ENCODE measurements at places on chromosomes 2 and 18.

- DNase-seq = no peak
Observed at GRCh38 chr18:59437851-59438569, 78.9 kb upstream of the LMAN1 start.

DNA sequence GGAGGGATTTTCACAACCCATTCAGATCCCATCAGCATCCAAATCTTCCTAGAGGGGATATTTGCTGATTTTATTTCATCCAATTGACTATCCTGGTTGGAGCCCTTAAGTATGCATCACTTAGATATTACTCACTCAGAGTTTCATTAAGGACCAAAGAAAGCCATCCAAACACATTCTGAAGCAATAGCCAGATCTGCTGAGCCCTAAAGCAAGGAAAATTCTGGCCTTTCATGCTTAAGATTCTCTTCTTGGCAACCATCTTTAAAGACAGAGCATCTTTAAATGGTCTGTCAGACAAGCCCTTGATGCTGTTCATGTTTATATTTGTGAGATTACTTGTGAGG, 40.9 kb upstream of the C1D start:
- no peak for DNase-seq

DNA sequence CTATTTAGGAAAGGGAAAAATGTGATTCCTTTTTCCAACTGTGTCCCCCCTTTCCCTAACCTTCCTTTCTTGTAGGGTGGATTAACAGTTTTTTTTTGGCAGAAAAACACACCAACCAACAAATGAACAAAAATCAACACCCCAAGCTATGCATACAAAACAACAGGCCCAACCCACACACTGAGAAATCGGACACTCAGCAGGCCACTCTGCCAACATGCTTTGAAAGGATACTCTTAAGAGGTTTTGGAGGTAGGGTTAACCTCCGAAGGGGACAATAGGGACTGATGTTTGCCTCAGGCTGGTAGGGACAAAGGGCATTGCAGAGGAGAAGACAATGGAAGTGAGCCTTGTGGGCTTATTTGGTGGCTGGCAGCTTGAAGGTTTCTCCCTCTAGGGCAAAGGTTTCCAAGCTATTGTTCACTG, 33.1 kb upstream of the POLE4 start:
- no peak for DNase-seq

DNA sequence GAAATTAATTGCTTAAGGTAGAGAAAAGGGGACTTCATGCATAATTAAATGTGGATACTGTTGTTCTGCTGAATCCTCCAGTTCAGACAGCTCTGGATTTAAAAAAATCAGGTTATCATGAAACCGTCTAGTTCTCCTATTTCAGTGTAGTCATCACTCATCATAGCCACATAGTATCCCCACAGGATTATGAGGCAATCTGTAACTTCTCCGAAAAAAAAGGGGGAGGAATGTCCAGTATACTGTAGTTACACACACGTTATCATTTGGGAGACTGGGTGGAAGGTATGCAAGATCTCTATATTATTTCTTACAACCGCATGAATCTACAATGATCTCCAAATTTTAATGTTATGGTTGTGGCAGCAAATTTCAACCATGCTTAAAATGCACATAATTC, 114.0 kb downstream of the HIBCH start:
- no peak for DNase-seq

DNA sequence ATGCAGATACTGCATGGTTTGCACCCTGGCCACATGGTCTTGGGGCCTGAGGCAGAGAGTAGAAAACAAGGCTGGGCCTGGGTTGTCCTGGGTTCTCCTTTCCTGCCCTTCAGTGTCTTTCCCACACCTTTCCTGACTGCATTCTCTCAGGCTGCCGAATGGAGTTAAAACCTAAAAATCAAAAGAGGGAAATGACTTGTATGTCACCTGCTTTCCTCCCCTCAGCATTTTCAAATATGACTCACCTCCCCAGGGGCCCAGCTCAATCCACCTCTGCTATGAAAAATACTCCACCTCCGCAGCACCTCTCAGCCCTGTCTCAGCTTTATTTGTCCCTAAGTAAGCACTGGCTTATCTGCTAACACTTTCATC, 457.8 kb upstream of the MEX3C start:
- DNase-seq = no peak

GRCh38 chr2:234138836-234139235, 88.3 kb downstream of the SPP2 start:
- DNase-seq = no peak

DNA sequence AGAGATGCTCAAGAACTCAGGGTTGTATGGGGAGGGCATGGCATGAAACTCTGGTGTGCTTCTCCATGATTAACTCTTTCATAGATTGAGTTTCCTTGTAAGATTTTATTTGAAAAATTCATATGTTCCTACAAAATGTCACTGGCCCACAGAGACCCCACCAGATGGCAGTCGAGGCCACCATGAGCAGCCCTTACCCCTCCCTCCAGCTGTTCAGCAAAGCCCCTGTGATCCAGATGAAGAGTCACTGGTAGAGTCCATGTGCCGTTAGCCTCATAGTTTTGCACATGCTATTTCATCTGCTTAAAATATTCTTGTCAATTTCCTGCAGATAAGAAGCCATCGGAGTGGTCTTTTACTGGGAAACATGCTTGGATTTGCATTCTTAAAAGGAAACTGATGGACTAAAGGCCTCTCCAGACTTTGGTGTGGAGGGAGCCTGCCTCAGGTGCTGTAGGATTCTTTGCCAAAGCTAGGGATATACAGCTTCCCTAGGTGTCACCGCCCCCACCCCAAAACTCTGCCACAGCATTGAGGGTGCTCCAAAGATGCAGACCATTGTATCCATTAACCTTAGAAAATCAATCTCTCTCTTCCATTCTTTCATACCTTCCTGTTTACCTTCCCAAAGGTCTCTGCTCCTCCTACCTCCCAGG, 18.8 kb downstream of the ZNF385B start:
- no peak for DNase-seq

DNA sequence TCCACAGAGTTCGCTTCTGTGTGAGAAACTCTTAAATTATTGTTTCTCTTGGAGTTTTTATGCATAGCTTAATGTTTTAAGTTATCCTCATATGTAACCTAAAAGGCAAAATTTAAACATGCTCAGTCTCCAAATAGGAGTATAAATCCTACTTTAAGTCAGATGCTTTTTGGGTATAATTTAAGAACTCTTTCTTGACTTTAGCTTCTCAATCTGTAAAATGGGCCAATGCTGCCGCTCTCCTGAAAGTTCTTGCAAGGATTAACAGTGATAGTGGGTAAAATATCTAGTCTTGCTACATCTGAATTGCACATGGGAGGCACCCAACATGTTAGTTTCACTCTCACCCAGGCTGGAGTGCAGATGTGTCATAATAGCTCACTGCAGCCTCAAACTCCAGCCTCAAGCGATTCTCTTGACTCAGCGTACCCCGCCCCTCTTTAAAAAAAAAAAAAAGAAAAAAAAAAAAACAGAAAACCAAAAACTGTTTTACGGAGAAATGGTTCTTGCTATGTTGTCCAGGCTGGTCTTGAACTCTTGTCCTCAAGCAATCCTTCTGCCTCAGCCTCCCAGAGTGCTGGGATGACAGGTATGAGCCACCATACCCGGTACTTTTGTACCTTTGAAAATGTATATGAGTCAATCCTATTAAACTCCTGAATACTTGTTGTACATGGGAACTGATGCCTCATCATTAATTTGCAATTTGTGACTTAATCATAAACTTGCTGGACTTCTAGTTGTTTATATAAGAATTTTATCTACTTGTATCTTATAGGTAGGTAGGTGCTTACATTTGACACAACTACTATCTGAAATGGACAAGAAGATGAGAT, 1.8 kb downstream of the FBXO48 start:
- DNase-seq = peak; percentile 57

DNA sequence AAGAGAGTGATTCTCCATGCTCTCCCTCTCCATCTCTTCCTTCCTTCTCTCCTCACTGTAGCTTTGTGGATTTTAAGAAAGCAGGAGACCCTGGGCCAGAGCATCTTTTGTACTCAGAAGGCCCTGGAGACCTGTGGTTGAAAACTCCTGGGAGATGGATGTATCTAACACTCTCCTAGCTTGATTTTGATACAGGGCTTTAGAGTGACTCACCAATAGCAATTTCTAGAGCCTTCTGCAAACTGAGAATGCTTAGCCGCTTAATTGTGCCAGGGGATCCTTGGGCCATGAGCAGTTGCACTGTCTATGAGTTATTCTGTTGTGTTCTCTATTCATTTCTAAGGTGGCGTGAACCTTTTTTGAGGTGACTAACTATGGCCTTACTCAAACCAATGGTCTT, 17.7 kb downstream of the HOXD1 start:
- no peak for DNase-seq

- no peak for DNase-seq
Observed at GRCh38 chr2:46873604-46874068, 42.0 kb downstream of the MCFD2 start.

- no peak for DNase-seq
Observed at GRCh38 chr2:119846021-119846420, 86.3 kb downstream of the PTPN4 start.

DNA sequence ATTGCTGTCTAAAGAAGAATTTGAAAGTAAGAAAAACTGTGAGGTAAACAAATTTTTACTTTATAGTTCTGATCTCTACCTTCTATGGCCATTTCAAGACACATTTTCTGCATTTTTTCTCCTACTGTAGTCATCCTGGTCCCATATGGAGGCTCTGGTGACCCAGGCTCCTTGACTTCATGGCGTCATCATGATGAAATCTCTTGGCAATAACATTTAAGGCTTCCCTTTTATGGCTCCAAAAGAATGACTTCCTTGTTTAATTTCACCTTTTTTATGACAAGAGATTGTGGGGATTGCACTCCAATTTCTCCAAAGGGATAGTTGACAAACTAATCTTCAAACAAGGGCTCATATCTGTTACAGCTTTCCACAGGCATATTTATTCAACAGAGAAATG, 143.0 kb upstream of the SCN7A start:
- no peak for DNase-seq

- no peak for DNase-seq
Observed at GRCh38 chr18:63303547-63303946, 16.0 kb downstream of the BCL2 start.

DNA sequence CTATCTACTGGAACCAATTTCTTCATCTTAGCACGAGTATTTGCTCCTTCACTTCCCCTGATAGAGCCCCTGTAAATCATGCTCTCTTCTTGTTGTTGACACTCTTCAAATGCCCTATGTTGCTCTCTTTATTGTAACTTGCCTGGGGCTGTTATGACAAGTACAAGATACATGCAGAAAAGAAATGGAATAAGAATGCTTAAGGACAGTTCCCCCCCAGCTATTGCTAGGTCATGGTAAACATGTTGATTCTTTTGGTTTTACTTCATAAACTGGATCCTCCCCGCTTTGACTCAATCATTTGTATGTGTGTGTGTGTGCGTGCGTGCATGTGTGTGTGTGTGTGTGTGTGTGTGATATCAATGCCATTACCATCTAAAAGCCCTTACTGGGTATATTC, 368.5 kb upstream of the CNTNAP5 start:
- no peak for DNase-seq

GRCh38 chr2:24768013-24768412, 25.2 kb downstream of the PTRHD1 start:
- DNase-seq = no peak

DNA sequence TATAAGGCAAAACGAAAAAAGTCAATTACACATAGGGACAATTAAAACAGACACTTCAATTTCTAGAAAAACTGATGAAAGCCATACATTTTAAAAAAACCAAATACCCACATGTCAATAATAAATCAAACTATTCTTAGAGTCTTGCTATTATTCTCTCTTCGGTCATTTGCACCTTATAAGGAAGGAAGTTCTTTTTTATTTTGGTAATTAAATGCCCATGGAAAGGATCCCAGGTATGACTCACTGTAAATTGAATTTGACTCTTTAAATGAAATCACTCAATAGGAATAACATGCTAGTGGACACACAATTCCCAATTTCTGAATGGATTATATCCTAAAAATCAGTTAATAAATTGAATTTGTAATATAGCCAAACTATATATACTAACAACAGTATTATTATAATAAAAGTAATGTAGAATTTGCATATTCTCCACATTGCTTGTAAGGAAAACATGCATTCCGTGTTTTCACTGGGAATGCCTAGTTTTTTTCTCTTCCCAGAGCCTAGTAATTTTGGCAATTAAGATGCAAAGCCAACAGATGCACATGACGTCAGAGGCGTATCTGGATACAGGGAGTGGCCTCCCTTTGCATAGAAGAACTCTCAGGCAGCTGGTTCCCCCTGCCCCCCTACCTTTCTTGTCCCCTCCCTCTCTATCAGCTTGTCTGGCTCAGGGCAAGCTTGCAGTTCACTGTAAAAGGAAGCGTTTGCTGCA, 153.5 kb upstream of the PGAP1 start:
- no peak for DNase-seq

GRCh38 chr2:145845207-145845894, 1325.4 kb upstream of the ZEB2 start:
- DNase-seq = no peak

GRCh38 chr2:200259577-200259957, 46.9 kb upstream of the SPATS2L start:
- no peak for DNase-seq

DNA sequence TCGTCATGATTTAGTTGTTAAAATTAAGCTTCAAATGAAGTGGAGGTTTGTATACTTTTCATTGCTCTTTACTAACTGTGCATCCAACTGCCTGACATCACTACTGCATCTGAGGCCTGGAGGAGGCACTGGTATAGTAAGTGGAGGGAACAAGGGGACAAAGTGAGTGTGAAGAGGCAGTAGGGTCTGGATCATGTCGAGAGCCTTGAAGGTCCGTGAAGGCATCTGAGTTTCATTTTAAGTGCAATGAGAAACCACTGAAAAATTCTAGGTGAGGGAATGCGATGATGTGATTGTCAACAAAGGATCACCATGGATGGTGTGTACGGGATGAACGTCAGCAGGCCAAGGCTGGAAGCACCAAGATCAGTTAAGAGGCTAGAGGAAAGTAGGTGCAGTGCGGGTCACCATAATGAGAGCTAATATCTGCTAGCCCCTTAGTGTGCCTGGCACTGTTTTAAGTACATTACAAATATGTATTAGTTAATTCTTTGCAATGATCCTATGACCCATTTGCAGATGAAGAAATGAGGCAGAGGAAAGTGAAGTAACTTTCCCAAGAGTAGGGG, 96.1 kb downstream of the CABYR start:
- no peak for DNase-seq

DNA sequence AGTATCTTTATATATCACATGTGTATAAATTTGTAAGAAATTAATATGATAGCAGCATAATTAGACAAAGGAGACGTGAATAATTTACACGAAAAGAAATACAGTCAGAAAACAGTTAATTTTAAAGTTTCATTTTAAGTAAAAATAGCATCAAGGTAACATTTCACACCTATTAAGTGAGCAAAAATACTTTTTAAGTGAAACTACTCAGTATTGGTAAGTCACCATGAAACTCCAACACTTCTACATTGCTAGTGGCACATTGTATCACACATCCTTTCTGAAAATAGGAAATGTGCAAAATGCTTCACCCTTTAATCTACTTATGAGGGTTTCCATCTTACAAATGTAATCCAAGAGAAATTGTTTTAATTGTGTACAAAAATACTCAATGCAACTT, 287.9 kb upstream of the EPAS1 start:
- no peak for DNase-seq
